Tibial nerve (tissue), 4 donors: ENCODE measurements at places on chromosomes 11 and 22.
A peak's percentile ranks its signal among the peaks of the same experiment; 100 is the strongest.

DNA sequence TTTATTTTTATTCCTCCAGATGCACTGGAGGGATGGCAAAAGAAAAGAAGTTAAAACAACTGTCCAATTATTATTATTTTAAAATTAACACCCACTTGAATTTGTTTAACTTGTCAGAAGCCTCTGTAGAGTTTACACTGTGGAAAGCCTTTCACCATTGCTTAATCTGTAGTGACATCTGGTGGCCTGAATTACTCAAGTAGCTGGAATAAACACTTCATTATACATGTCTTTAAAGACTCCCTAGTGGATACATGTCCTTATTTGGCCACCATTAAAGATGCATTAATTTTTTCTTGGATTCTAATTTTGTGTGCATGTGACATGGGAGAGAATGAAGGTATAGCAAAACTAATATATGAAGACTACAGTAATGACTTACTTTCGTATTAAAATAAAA is 1496.5 kb downstream of the FAM181B start:
- peak; percentile 45 for DNase-seq

- DNase-seq, result no peak
These were observed 83.1 kb downstream of the PARVA start for GRCh38 chr11:12460466-12460865.

DNA sequence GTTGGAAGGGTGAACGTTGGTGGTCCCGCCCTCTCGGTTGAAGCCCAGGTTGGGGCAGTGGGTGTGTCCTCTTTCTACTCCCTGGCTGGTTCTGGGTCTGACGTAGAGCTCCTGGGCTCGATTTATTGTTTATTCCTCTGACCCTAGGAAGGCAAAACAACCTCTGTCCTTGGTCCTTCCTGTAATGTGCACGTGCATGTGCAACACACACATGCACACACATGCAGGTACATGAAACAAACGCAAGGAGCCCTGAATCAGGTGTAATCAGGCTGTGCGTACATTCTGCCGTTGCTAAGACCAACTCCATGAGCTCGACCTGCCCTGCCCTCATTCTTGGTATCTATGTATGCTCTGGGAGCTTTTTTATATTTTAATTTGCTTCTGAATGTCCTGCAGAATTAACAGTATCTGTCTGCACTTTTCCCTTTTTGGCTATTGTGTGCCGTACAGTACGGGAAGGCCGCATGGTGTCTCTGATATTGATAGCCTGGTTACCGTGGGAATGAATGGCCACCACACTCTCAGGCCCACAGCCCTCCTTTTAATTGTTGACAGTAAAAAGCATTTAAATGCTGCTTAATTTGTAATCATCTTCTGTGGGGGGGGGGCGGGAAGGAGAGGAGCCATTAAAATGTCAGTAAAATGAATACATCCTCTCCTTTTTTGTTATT is 66.0 kb upstream of the NNMT start:
- no peak for DNase-seq

DNA sequence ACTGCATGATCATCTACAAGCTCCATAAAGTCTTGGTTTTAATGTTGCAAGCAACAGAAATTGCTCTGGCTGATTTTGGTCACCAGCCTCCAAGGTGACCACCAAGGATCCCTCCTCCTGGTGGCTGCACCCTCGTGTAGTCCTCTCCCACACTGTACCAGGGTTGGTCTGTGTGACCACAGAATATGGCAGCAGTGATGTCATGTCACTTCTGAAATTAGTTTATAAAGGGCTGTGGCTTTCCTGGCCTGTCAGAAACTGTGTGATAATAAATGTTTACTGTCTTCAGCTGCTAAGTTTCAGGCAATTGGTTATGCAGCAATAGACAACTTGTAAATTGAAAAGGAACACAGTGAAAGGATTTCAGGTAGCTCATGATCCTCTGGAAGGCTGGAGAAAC is 5.3 kb upstream of the PRDM11 start:
- DNase-seq, result no peak

DNA sequence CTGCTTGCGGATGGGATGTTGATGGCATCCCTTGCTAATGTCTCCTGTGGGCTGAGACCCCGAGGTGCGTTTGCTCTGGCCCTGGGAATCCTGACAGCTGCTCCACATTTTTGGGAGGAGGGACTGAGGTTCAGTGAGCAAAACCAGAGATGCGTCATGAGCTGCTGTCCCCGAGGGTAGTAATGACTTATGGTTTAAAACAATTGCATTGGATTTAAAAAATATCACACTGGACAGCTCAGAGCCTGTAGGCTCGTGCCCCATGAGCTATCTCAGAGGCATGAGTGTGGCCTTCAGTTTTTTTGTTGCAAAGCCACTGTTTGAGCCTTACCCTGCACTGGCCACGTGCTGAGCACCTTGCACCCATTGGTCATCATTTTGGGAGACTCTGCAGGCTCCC is 20.9 kb upstream of the PARVG start:
- no peak for DNase-seq

- DNase-seq, result no peak
These were observed 9.8 kb upstream of the CECR2 start for GRCh38 chr22:17359501-17359900.

DNA sequence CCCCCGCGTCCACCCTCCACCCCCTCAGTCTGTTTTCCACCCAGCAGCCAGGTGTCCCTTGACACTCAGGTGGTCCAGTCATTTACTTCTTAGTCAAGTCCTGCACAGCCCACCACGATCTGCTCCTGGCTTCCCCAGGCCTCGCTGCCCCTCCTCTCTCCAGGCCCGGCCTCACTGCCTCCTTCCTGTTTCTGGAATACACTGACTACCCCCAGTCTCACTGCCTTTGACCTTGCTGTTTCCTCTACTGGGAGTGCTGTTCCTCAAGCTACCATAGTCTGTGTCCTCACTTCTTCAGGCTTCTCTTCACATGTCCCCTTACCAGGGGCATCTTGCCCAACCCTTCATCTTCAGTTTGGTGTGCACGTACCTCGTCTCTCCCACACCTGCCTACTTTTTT is 7.4 kb downstream of the MCM5 start:
- DNase-seq, result no peak
